LoVo (cell line): ENCODE measurements at places on chromosomes 5 and 9.
A peak's percentile ranks its signal among the peaks of the same experiment; 100 is the strongest.

GRCh38 chr5:83450183-83450966, 21.2 kb upstream of the VCAN start:
- peak; percentile 17 for DNase-seq

DNA sequence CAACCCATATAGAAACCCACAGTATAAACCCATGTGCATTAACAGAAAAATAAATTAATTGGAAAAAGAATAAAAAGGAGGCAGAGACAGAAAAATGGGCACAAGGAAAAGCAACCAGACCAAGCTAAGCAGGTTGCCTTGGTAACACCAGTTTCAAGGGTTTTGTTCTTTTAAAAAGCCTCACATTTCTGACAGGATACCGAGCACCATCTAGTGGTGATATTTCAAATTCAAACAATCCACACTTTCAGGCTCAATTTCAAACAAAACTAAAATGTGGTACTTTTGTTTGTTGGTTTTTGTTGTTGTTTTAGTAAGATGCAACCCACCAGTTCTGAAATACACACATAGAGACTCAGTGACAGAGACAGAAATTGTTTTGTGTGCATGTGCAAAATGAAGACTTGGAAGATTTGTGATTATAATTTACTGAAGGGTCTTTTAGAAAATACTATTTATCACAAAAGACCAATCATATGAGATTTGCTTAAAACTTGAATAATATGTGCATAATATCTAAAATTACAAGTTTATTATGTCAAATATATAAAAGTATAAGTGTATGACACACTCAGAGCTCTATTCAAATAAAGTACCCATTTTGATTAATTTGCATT, 318.2 kb downstream of the SLCO4C1 start:
- DNase-seq: peak; percentile 27

GRCh38 chr5:180041301-180042274, 30.0 kb downstream of the RNF130 start:
- DNase-seq: peak; percentile 22

- no peak for DNase-seq
Observed at GRCh38 chr5:31047007-31047406, 146.5 kb upstream of the CDH6 start.

- DNase-seq: no peak
Observed at GRCh38 chr5:172985596-172985995, 2.0 kb downstream of the ATP6V0E1 start.

- no peak for DNase-seq
Observed at GRCh38 chr5:127870914-127871313, 167.7 kb downstream of the CCDC192 start.

- DNase-seq: no peak
Observed at GRCh38 chr5:12003680-12004079, 99.4 kb upstream of the CTNND2 start.

GRCh38 chr5:125778791-125779190, 644.4 kb upstream of the GRAMD2B start:
- DNase-seq: no peak

DNA sequence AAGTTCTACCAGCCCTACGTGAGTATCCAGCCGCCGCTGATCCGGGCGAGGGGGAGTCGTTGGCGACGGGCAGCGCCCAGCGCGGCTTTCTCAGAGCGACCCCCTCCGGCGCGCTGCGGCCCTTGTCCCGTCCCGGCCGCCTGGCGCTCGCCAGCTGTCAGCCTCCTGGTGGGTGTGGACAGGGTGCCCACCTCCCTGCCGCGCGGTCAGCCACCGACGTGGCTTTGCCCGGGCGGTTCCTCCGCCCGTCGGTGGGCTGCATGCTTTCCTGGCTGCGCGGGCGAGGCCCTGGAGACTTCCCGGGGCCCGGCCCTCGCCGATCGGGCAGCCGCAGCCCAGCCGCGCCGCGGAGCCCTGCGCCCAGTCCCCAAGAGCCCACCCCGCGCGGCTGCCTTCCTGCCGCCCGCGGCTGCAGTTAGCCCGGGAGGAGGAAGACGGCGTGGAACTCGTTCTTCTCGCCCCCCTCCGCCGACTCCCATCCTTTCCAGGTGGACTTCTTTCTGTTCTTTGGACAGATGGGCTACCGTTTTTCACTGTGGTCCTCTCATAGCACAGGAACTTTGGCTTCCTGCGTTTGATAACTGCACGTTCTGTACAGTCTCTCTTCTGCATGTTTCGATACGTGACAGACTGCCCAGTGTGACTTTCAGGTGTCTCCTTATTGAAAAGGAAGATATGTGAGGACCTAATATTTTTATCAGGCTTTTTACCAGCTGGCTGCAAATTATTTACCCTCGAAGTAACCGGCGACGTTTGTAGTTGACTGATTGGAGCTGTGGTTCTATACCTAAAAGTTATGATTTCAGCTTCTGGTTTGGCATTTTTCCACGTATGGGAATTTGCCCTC, 577 bp downstream of the AP3S1 start:
- DNase-seq: peak; percentile 80

GRCh38 chr5:75948438-75948837, 134.7 kb upstream of the SV2C start:
- no peak for DNase-seq

- no peak for DNase-seq
Observed at GRCh38 chr5:159735036-159735435, 181.2 kb upstream of the ADRA1B start.
